ENCODE measurements at places on chromosomes 12 and 14.
A peak's percentile ranks its signal among the peaks of the same experiment; 100 is the strongest.

- no peak for DNase-seq
These were observed 67.0 kb upstream of the CAND1 start for GRCh38 chr12:67202011-67202677.

- no peak for DNase-seq
These were observed 546.8 kb downstream of the BCL11B start for GRCh38 chr14:98725191-98725590.

GRCh38 chr12:12387501-12387900 is 30.6 kb downstream of the BORCS5 start:
- no peak for DNase-seq

DNA sequence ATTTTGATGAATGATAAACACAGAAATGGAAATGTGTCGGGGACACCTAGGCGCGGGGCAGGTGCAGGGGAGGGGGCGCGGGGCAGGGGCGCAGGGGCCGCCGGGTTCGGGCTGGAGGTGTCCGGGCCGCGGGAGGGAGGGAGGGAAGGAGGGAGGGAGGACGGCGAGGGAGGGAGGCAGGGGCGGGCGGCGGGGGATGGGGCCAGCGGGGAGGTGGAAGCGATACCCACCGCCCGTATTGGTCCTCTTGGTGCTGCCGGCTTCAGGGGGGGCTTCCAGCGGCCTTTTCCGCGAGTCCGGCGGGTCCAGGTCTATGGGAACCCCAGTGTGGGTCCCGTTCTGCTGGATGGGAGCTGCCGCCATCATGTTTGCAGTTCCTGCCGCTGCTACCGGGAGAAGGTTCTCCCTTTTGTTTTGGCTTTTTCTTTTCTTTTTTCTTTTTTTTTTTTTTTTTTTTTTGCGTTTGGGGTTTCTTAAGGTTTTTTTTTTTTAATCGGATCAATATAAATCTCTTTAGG is 703 bp downstream of the NOVA1 start:
- no peak for DNase-seq

DNA sequence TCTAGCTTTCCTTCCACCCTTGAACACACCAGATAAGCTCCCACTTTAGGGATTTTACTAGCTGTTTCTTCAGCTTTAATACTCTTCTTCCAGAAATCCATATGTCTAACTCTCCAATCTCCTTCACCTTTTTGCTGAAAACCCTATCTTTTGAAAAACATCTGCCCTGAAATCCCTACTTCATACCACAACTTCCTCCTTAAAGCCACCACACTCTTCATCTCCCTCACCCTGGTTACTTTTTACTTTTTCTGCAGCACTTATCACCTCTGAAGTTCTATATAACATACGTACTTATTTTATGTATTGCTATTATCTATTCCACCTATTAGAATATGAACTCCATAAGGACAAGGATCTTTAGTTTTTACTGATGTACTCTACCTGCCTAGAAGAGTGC is 28.6 kb upstream of the PTPRQ start:
- DNase-seq: no peak

GRCh38 chr14:67973436-67973835 is 153.9 kb downstream of the RAD51B start:
- no peak for DNase-seq

- peak; percentile 84 for DNase-seq
These were observed 1133.3 kb downstream of the BCL11B start for GRCh38 chr14:98138666-98139065.

DNA sequence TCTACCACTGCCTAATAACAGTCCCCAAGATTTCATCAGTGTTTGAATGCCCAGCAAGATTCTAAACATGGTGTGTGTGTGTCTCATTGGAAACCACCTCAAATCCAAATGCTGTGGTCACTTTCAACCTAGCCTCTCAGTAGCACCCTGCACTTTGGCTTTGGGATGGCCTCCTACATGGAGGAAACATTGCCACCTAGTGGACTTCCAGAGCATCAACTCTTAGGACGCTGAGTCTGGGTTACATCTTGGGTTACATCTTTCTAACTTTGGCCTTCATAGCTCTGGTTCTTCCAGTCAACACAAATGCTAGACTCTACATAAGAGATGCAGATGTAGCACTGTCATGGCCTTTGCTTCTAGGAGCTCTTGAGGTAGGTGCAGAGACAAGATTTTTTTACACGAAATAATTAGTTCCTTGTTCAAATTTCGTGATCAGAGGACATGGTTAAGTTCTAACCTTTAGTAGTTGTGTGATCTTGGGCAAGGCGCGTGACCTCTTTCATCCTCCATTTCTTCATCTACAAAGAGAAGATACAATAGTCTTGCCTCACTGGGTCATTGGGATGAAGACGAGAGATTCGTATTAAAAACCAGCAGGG is 113.5 kb upstream of the VASH1 start:
- peak; percentile 6 for DNase-seq

DNA sequence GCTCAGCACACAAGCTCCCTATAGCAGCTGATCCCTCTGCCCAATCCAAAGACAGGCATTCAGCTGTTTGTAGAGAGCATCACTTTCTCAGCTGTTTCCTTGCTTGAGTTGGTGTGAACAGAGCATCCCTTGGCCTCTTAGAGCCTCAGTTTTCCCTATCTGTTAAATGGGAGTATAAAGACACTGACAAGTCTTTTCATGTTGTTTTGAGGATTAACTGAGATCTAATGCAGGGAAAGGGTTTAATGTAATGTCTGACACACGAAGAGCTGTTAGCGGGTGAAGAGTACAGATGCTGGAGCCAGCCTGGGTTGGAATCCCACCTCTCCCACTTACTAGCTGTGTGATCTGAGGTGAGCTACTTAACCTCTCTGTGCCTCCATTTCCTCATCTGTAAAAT is 149.5 kb downstream of the PHETA1 start:
- DNase-seq: no peak

GRCh38 chr12:71125515-71125914 is 32.3 kb downstream of the TSPAN8 start:
- DNase-seq: no peak

GRCh38 chr12:95663525-95663924 is 112.2 kb upstream of the USP44 start:
- no peak for DNase-seq

GRCh38 chr12:14927267-14927666 is 11.1 kb downstream of the ERP27 start:
- DNase-seq: no peak

- no peak for DNase-seq
These were observed 81.8 kb upstream of the PPP1R12A start for GRCh38 chr12:80016684-80017083.

- DNase-seq: no peak
These were observed 5.3 kb downstream of the VDR start for GRCh38 chr12:47899466-47899865.

DNA sequence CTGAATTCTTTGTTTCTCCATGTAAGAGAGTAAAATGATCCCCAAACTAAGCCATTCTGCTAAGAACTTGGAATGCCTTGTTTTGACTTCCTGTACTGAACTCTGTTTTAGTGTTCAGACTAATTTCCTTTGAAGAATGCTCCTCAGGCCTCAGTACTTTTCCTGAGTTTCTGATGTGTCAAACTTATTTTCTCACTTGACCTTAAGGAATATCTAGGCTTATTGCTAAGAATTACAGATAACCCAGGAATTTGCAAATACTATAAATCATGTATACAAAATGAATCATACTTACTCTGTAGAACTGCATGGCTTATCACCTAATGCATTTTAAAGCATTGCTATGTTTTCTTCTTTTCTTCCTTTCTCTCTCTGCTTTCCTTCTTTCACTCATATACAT is 93.1 kb upstream of the PKP2 start:
- no peak for DNase-seq

DNA sequence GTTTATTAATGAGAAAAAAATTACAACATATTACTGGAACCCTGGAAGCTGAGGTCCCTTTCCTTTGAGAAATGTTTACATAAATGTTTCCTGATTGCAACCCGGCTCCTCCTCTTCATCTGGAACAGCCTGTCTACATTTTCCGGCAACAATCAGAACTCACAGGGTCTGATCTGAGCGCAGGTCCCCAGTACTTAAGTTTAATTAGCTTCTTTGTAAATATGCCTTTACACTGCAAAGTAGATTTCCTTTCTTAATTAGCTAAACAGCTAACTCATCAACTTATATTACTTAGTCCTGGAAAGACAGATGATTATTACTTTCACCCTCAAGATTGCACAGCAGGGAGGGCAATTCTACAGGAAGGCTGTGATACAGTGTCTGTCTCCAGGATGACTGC is 213.0 kb downstream of the MON2 start:
- no peak for DNase-seq

DNA sequence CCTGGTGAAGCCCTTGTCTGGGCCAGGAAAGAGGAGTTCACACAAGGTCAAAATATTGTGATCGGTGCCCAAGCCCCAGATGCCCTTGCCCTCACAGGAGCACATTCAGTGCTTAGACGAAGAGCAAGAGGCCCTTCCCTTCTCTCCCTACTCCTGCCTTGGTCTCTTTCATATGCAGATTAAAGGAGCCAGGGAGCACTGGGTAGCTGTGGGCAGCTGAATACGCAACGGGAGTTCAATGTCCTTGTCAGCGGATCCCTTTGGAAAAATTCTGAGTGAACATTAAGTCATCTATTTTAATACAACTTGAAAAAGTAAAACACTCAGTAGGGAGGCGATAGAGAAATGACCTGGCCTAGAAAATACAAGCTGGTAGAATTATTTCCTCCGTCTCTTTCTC is 1489.4 kb downstream of the AACS start:
- no peak for DNase-seq

DNA sequence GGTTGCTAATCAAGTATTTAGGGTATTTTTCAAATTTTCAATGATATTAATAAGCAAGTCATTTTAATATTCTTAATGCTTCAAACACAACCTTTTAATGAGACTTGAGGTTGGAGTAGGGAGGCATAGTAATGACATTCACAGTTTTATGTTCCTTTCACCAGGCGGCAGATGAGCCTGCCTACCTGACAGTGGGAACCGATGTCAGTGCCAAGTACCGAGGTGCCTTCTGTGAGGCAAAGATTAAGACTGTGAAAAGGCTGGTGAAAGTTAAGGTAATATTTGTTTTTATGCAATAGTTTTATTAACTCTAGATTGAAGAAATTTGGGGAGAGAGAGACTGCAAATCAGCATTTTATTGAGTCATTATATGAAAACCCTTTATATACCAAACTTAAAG is 3.1 kb downstream of the ARID4A start:
- DNase-seq: no peak

DNA sequence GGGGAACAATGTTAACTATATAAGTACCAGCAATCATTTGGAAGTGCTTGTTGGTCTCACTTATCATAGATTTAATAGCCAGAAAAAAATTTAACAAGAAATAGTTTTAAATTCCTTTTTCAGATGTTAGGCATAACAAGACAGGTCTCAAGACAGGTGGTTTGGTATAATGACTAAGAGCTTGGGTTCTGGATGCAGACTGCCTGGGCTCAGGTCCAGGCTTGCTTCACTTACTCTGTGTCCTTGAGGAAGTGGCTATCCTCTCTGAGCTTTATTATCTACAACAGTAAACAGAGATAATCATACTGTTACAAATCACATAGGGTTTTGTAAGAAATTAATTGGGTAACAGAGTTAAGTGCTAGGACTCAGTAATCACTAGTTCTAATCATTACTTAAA is 338.0 kb upstream of the FLRT2 start:
- DNase-seq: no peak

DNA sequence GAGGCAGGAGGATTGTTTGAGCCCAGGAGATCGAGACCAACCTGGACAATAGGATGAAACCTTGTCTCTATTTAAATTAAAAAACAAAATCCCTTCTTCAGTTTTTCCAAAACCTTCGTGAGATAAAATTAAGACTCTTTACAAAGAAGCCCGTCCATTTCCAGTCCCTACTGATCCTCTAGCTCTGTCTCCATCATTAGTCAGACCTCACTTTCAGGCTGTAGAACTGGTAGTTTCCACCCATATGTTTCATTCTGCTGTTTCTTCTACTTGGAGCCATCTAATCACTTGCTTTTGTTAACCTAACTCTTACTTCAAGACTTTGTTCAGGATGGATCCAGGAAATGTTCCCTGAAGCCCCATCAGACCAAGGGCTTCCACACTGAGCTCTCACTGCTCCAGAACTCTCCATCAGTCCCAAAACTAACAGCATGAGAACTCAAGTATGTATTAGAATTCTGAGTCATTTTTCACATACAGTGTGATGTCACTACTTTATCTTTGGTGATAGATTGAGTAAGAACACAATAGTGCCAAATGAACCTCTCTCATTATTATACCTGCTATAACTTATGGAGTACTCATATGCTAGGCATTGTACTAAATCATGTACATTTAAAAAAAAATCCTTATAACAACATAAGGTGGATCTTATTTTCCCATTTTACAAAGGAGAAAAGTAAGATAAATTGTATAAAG is 90.8 kb downstream of the PRICKLE1 start:
- no peak for DNase-seq

GRCh38 chr12:19209661-19210060 is 80.1 kb downstream of the PLEKHA5 start:
- DNase-seq: no peak

DNA sequence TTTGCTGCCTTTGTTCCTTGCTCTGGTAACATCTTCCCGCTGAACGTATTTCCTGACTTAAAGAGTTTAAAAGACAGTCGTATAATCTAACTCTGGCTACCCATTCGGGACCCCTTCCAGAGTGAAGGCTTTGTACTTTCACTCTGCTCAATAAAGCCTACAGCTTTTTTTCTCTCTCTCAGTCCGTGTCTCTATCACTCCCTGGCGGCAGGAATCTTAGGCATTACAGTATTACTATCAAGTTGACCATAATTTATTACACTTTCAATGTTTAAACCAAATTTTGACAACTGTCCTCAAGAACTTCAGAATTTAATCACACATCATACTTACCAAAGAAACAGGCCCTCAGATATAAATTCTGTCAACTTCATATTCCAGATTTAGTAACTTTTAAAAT is 967.9 kb downstream of the FSCB start:
- DNase-seq: no peak

- no peak for DNase-seq
These were observed 1.1 kb downstream of the ADSS1 start for GRCh38 chr14:104724981-104725771.

- DNase-seq: no peak
These were observed 3.1 kb upstream of the DDHD1 start for GRCh38 chr14:53156238-53156637.

GRCh38 chr12:67578976-67579661 is 69.4 kb upstream of the DYRK2 start:
- DNase-seq: no peak

DNA sequence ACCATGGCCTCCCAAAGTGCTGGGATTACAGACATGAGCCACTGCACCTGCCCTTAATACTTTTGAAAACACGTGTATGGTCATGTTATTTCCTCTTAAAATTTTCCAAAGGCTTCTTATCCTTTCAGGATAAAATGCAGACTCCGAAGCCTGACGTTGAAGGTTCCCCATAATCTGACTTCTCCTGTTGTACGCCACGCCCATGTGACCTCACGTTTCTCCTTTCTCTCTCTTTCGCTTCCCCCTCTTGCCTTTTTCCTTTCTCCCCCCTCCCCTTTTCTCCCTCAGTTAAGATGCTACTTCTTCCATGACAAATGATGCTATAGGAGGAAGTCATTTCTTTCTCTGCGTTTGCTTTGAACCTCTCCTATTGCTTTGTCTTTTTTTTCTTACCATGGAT is 266.0 kb downstream of the FBXL14 start:
- DNase-seq: no peak

GRCh38 chr12:34107781-34108404 is 85.6 kb downstream of the ALG10 start:
- no peak for DNase-seq

Data from CD4-positive, alpha-beta T cell treated with Interleukin-1 beta for 1 hour (primary cell).